ENCODE measurements at places on chromosomes 2 and 18.

DNA sequence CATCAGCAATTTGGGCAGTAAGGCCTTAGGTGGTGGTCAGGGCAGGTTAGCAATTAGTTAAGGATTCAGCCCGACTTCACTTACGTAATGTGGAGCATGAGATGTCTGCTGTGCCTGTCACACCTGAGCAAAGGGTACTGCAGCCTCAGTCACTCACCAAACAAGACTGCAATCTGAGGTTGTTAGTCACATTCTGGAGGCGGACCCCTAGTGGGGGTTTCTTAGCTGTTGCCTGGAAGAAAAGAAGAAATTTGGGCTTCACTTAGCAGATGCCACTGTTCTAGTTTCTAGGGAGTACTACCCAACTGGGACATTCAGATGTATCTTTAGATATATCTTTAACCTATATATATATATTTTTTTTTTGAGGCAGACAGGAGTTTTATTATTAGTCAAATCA is 529.9 kb downstream of the SLC4A3 start:
- DNase-seq: no peak

GRCh38 chr2:102045697-102046096 is 53.9 kb downstream of the IL1R2 start:
- DNase-seq: no peak

- DNase-seq: no peak
These were observed 194.9 kb upstream of the BOD1L2 start for GRCh38 chr18:56952026-56952425.

DNA sequence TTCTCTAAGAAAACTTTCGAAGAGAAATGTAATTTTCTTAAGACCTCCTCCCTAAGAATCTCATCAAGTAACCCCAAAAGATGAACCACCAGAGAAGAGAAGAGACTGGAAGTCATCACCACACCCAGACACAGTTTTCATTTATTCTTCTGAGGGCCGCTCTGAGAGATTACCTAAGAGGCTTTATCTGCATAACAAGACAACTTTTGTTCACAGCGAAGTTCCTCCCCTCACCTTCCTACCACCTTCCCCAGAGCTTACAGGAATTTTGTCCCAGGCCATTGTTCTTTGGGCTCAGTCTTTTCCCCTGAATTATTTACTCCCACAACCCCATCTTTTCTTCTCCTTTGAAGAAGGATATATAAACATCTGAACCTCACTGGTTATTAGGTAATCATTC is 92.8 kb downstream of the AKAIN1 start:
- DNase-seq: no peak

DNA sequence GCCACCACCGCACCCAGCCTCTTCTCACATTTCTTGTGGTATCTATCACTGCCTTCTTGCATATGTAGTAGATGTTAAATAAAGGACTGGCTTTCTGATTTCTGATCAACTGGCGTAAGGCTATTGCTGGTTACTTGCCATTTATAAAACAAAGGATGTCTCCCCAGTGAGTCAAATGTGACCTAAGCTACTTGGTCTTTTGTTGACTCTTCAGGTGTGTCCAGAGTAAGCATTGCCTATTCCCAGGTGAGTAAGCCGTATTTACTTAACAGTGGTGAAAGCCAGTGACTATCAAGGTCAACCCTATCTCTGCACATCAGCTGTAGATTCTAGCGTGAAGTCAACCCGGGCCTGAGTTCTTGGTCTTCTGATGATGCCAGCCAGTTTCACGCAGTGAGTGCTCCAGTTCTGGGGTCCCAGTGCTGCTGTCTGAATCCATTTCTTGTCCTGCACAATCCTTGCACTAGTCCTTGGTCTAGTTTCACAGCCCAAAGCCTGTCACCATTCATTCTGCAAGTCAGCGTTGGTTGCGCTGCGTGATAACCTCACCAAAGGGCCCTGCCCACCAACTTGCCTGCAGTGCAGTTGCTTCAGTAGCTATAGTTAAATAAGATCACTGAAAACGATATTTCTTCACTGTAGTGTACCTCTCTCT is 120.2 kb downstream of the GBX2 start:
- no peak for DNase-seq
